AML-193 (cell line): ENCODE measurements at places on chromosomes 16 and 17.

GRCh38 chr16:89581045-89581695, 5.6 kb downstream of the CPNE7 start:
- no peak for DNase-seq

GRCh38 chr17:36212966-36213365, 2.1 kb downstream of the CCL4L2 start:
- DNase-seq, result peak; percentile 86

GRCh38 chr16:74898659-74899058, 86.3 kb downstream of the WDR59 start:
- DNase-seq, result no peak

- no peak for DNase-seq
Measured at GRCh38 chr17:5943982-5944381, 126.2 kb upstream of the WSCD1 start.

DNA sequence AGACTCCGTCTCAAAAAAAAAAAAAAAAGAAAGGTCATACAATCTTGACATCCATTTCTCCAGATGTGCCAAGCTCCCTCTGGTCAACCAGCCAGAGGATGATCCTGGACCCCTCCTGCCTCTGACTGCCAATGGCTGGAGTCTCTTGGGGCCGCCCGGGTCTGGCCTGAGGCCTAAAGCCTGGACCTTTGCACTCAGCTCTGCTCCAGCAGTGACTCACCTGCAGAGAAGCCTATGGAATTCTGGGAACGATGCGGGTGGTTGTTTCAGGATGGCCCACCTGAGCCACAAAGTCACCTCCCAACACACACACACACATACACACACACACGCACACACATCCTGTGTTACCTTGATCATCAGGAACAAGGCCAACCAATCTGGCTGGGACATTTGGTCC, 64.0 kb upstream of the DNAH17 start:
- no peak for DNase-seq

GRCh38 chr17:19017401-19017800, 12.8 kb upstream of the FAM83G start:
- DNase-seq, result no peak

DNA sequence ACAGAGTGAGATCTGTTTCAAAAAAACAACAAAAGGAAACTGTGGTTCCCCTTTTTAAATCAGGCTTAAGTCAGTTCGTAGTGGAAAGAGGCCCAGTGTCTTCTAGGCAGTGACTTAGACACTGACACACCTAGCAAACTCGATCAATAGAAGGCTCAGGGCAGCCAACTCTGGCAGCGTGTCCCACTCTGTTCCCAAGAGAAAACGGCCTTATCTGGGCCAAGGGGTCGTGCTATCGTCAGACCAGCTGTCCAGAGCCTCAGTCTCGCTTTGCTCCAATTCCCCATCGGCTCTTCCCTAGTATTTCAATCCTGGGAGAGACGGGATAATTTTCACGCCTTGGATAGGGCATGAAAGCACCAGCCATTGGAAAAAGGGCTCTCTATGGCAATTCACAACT, 72.9 kb downstream of the SLC5A11 start:
- no peak for DNase-seq
